ENCODE measurements at places on chromosomes 16 and 17. TPM values are rescaled to one million over a fixed set of nuclear protein-coding genes. Genes with fewer than 3 reads are reported as not detected.

DNA sequence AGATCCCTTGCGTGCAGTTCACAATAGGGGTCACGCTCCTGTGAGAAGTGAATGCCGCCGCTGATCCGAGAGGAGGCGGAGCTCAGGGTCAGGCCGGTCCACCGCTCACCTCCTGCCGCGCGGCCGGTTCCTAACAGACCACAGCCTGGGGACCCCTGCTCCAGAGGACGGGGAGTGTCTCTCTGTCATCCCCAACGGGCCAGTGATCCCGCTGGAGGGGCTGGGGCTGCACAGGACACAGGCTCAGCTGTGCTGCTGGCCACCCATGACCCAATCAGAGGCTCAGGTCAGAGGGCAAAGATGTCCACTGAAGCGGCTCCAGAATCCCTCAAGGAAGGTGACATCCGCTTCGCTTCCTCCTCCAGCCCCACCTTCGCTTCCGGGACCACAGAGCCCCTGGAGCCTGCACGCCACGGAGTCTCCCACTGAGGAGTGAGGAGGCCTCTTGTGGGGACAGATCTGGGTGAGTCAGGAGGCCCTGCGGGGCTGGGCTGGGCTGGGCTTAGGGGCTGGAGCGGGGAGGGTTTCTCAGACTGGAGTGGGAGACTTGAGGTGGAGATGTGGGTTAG, 115.4 kb downstream of the METRNL start:
- peaks cover 77% of the 10 kb centered on the region for H3K4me1 ChIP-seq
- no peak for DNase-seq
- peak overlapping the region; percentile 42 for H3K27ac ChIP-seq
- H3K27me3 ChIP-seq = no peaks in the 10 kb centered on the region
- H3K4me3 ChIP-seq = no peak overlapping the region

DNA sequence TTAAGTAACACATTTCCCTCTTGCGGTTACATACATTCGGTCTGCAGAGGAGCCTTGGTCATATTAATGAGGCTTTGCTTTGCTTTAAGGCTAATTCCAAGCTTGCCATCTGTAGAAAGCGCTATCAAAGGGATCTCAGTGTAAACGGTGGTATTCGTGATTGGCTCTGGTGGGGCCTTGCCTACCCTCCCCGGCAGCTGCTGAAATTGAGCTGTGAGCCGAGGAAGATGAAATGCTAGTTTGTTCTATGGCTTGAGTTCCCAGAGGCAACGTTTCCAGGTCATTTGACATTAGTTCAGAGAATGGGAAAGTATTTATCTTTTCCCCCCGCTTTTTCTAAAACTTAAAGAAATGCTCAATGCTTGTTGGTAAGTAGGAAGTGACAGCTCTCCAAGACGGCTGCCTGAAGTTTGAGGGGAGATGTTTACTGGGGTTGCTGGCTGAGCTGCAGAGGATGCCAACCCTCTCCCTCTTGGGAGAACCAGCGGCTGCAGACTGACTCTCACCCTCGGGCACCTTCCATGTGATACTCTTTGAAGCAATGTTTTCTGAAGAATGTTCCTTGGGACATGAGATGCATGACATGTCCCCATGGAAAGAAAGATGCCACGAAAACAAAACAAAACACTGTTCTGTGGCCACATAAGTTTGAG, 458.7 kb upstream of the EEF2KMT start:
- no peak for DNase-seq
- no peak overlapping the region for H3K27ac ChIP-seq
- H3K36me3 ChIP-seq = no peaks in the 10 kb centered on the region
- H3K27me3 ChIP-seq = no peaks in the 10 kb centered on the region
- H3K4me1 ChIP-seq = no peaks in the 10 kb centered on the region

DNA sequence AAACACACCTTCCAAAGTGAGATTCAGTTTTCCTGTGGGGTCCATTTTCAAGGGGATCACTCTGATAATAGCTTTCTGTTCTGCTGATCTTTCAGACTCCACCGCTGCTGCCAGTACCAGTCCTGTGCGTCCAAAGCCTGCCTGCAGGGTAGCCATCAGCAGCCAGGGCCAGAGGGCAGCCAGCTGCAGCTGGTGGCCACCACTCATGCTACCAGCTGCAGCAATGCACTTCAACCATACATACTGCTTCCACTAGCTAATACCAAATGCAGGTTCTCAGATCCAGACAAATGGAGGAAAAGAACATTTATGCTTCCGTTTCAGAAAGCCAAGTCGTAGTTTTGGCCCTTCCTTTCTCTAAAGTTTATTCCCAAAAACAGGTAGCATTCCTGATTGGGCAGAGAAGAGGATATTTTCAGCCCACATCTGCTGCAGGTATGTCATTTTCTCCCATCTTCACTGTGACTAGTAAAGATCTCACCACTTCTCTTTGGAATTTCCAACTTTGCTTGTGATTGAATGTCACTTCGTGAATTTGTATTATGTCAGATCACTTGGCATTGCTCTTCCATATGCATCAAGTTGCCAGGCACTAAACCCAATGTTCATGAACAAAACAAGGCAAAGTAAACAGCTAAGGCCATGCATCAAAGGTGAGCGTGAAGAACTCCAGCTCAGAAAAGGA, 1.8 kb downstream of the RNF43 start:
- no peaks in the 10 kb centered on the region for H3K27me3 ChIP-seq
- peak overlapping the region; percentile 47 for H3K4me3 ChIP-seq
- peak overlapping the region; percentile 87 for H3K27ac ChIP-seq
- no peaks in the 10 kb centered on the region for H3K36me3 ChIP-seq
- no peak for DNase-seq
- H3K4me1 ChIP-seq = no peaks in the 10 kb centered on the region

- H3K4me3 ChIP-seq = no peak overlapping the region
- H3K27me3 ChIP-seq = no peaks in the 10 kb centered on the region
- H3K4me1 ChIP-seq = no peaks in the 10 kb centered on the region
- H3K27ac ChIP-seq = no peak overlapping the region
These were observed 80.8 kb upstream of the DNAJA2 start for GRCh38 chr16:47054306-47054705.

Gene MYL11
- total RNA-seq = not detected

Gene SLC2A4
- total RNA-seq = 3.1 TPM

Gene TNFSF12
- total RNA-seq = 3.5 TPM

- no peak overlapping the region for H3K4me3 ChIP-seq
- H3K27me3 ChIP-seq = peaks cover 32% of the 10 kb centered on the region
- H3K36me3 ChIP-seq = no peaks in the 10 kb centered on the region
- no peak for DNase-seq
- no peaks in the 10 kb centered on the region for H3K4me1 ChIP-seq
These were observed 19.0 kb downstream of the DRC7 start for GRCh38 chr16:57713596-57713995.

DNA sequence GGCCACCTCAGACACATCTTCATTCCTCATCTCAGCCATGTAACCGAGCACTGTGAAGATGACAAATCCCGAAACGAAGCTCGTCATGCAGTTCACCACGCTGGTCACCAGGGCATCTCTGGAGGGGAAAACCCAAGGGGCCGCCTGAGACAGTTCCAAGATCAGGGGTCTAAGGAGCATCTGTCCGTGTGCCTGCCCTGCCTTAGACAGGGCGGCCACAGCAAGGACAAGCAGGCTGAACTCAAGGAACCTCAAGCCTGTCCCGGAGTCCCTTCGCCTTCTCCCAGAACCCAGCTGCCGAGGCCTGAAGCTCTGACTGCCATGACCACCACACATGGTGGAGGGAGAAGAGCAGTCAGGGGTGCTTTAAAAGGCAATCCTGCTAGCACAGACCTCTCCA, 22.7 kb downstream of the SLC6A4 start:
- H3K36me3 ChIP-seq = peaks cover 6% of the 10 kb centered on the region
- no peaks in the 10 kb centered on the region for H3K4me1 ChIP-seq
- H3K27ac ChIP-seq = no peak overlapping the region
- no peak overlapping the region for H3K4me3 ChIP-seq
- DNase-seq = no peak
- H3K27me3 ChIP-seq = no peaks in the 10 kb centered on the region

- H3K4me1 ChIP-seq = peaks cover 7% of the 10 kb centered on the region
- DNase-seq = no peak
- no peaks in the 10 kb centered on the region for H3K27me3 ChIP-seq
- no peak overlapping the region for H3K4me3 ChIP-seq
- no peaks in the 10 kb centered on the region for H3K36me3 ChIP-seq
- H3K27ac ChIP-seq = no peak overlapping the region
These were observed 60.0 kb downstream of the CRISPLD2 start for GRCh38 chr16:84879569-84880487.

GRCh38 chr17:40362696-40363110, 1.8 kb downstream of the GJD3 start:
- H3K36me3 ChIP-seq = no peaks in the 10 kb centered on the region
- peaks cover 54% of the 10 kb centered on the region for H3K4me1 ChIP-seq
- DNase-seq = no peak
- H3K4me3 ChIP-seq = peak overlapping the region; percentile 56

Gene KRT23
- total RNA-seq = 6.7 TPM

Gene ALDH3A1
- total RNA-seq = 594 TPM

GRCh38 chr16:27717726-27718125, 167.8 kb downstream of the KATNIP start:
- no peaks in the 10 kb centered on the region for H3K36me3 ChIP-seq
- H3K4me3 ChIP-seq = no peak overlapping the region

GRCh38 chr17:32720671-32721070, 156.3 kb downstream of the MYO1D start:
- no peaks in the 10 kb centered on the region for H3K27me3 ChIP-seq
- H3K36me3 ChIP-seq = no peaks in the 10 kb centered on the region
- no peak overlapping the region for H3K4me3 ChIP-seq
- no peak overlapping the region for H3K27ac ChIP-seq
- DNase-seq = no peak

- no peaks in the 10 kb centered on the region for H3K36me3 ChIP-seq
- H3K27me3 ChIP-seq = no peaks in the 10 kb centered on the region
- H3K4me3 ChIP-seq = peak within 1 kb of the TSS; percentile 62
- H3K4me1 ChIP-seq = peaks cover 15% of the 10 kb centered on the region
- DNase-seq = no peak
These were observed at the start of gene FN3K for GRCh38 chr17:82734987-82735866. Gene FN3K (plus strand): TSS chr17:82735615. CDS start chr17:82735637, 22 bp downstream.

- H3K27me3 ChIP-seq = no peaks in the 10 kb centered on the region
- no peak overlapping the region for H3K4me3 ChIP-seq
- H3K4me1 ChIP-seq = no peaks in the 10 kb centered on the region
- DNase-seq = no peak
These were observed 25.0 kb downstream of the GPRC5B start for GRCh38 chr16:19859603-19860002.

Gene EXOSC6
- total RNA-seq = 16.1 TPM

Gene FN3K
- total RNA-seq = not detected

DNA sequence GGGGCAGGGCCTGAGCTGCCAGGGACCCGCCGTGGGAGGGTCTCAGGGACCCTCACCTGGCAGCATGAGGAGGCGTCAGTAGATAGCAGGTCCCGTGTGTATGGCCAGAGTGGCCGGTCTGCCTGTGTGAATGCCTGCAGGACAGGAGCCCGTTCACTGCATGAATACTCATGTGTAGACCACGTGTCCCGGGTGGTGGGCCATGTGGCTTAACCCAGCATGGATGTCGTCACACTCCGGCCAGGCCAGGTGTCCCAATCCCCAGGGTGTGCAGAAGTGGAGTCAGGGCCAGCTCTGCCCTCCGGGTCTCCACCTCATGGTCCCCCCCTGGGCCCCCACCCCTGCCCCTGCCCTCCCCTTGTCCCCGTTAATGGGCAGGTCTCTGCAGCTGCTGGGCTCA, 53.7 kb downstream of the BAHCC1 start:
- H3K27me3 ChIP-seq = no peaks in the 10 kb centered on the region
- no peaks in the 10 kb centered on the region for H3K36me3 ChIP-seq
- no peak for DNase-seq
- H3K4me1 ChIP-seq = peaks cover 6% of the 10 kb centered on the region
- H3K4me3 ChIP-seq = no peak overlapping the region

Gene TEX19
- total RNA-seq = not detected

Measured in esophagus squamous epithelium (tissue), 5 donors.